ENCODE measurements at places on chromosomes 11 and 22. TPM values are rescaled to one million over a fixed set of nuclear protein-coding genes. Genes with fewer than 3 reads are reported as not detected.
A peak's percentile ranks its signal among the peaks of the same experiment; 100 is the strongest.

DNA sequence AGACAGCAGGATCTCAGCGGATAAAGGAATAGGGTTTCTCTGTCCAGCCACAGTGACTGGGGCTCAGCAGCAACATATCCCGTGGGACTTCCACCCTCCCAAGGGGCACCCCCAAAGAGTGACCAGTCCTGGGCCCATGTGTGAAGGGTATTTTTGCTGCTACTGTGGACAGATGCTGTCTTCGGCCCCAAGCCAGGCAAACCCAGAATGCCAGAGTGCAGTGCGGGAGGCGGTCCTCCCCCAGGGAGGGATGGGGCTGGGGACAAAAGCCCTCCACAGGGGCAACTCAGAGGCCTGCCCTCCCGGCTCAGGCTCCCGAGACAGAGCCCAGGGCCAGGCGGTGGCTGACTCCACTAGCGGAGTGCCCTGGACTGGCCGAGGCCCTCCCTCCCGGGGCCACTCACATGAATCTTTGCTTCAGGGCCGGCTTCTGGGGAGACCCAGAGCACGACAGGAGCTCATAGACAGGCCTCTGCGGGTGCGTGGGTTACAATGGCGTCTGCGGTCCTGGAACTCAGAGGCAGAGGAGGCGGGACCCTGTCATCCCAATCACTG lies 34.7 kb upstream of the WNT7B start:
- peak; percentile 66 for DNase-seq

DNA sequence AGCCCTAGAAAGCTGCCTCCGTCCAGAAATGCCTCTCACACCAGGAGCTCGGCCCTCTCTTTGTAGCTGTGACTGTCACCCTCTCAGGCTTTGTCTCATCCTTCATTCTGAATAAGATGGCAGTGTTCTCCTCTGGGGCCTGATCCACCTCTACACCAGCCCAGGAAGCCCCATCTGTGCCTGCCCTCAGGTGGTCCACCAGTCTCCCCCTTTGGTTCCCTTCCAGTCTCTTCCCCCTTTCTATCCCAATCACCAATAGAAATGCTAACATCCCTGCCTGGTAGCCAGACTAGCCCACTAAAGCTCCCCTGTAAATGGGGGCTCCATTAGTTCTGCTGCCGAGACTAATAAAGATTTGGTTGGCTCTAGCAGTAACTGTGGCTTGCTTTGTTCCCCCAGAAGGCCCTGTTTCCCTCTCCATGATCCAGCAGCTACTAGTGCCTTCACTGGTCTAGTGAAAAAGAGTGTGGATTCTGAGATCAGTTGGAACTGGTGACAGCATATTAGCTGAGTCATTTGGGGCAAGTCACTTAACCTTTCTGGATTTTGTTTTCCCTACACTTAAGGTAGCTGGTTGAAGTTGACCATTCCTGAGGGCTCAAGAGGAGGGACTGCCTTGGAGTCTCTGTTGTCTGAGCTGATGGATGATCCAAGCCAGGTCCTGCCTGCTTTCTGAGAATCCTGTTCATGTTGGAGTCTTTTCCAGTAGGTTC lies 16.2 kb downstream of the PLEKHB1 start:
- no peak for DNase-seq

The JHY gene
- 7.7 TPM for total RNA-seq

The RASSF7 gene
- 20.0 TPM for total RNA-seq

DNA sequence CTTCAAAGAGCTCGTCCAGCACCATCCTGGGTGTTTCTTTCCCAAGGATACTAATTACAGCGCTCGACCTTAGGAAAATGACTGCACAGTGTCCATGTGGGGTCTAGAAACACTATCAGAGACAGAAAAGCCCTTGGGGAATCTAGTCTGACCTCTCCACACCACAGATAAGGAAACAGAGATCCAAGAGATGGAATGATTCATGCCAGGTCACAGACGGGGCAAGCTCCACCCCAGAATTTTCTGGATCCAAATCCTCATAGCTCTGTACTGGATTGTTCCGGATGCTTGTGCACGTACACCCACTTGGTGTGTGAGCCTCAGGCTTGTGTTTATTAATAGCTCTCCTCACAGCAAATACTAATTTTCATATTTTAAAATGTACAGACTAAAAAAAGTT lies 11.3 kb downstream of the ABTB2 start:
- no peak for DNase-seq

GRCh38 chr22:46085828-46086576 lies 64.3 kb upstream of the PPARA start:
- DNase-seq, result peak; percentile 86

The PDXP gene
- total RNA-seq, result 17.2 TPM

The MPEG1 gene
- total RNA-seq, result not detected

The ROBO3 gene
- 4.9 TPM for total RNA-seq

- DNase-seq, result no peak
Observed at GRCh38 chr11:64744544-64745188, 724 bp upstream of the RASGRP2 start.

- no peak for DNase-seq
Observed at GRCh38 chr11:76723548-76723947, 53.0 kb upstream of the LRRC32 start.

Data from chondrocyte (in vitro differentiated cells).